Epithelial cell of alveolus of lung (primary cell): ENCODE measurements at places on chromosomes 2 and 18. TPM values are rescaled to one million over a fixed set of nuclear protein-coding genes. Genes with fewer than 3 reads are reported as not detected.

The INHA gene
- not detected in 2 replicates for total RNA-seq

The IL1R2 gene
- 1.0 and 6.1 TPM in 2 replicates for total RNA-seq

The POTEI gene
- not detected in 2 replicates for total RNA-seq

The IL1RN gene
- 0.13 TPM in 1 of 2 replicates, not detected in the other for total RNA-seq

The ABCB11 gene
- total RNA-seq: not detected in 2 replicates

The TRIM43B gene
- total RNA-seq: not detected in 2 replicates

The FEV gene
- total RNA-seq: not detected in 2 replicates
